HEK293T (cell line): ENCODE measurements at places on chromosomes 6 and 20.

DNA sequence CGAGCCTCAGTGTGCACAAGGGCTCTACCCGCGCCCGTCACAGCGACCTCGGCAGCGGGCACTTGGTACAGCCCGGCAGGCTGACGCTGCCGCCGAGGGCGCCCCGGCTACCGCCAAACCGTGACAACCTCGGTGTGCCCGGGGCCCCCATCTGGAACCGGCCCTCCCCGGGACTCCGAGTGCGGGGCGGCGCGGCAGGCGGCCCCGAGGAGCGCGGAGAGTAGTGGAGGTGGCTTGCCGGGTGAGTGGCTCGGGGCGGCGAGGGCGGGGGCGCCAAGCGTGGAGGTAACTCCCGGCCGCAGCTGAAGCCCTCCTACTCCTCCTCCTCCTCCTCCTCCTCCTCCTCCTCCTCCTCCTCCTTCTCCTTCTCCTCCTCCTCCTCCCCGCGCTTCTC lies at the start of gene ISM1:
Gene ISM1, plus strand, starts transcription at position 371 of the 394 bp plus-strand sequence. CDS start 503 bp downstream, outside the sequence.
- DNase-seq, result peak; percentile 23

- DNase-seq, result no peak
These were observed 251.6 kb downstream of the PHF3 start for GRCh38 chr6:63887002-63887751.

DNA sequence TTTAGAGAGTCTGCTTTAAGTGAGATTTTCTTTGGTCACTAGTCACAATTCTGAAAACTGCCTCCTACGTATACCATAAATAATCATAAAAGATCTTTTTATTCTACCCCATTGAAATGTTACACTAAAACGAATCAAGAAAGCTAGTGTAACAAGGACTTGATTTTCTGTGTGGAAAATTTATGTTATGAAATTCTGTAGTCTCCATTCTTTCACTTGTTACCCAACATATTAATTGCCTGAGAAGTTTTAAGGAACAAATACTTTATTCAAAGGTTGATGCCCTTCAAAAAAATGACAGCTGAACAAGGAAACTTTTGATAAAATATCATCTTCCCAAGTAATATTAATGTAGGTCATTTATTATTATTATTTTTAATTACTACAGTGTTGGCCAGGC lies 13.3 kb upstream of the HBS1L start:
- no peak for DNase-seq

DNA sequence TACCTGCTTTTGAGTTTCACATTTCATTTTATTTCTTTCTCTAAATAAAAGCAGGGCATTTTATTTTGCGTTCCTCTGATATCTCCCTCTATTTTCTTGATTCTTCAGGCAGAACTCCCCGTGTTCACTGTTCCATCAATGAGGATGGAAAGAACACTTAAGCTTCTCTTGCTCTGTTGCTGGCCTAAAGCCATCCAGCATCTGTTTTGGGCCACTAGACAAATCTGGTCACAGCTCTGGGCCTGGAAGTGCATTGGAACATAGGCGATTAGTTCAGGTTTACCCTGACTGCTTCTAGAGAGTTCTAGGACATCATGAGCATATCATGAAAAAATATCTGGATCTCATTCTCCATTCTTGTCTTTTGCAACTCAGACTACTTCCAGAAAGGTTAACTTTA lies 611.2 kb downstream of the UTRN start:
- DNase-seq, result no peak

DNA sequence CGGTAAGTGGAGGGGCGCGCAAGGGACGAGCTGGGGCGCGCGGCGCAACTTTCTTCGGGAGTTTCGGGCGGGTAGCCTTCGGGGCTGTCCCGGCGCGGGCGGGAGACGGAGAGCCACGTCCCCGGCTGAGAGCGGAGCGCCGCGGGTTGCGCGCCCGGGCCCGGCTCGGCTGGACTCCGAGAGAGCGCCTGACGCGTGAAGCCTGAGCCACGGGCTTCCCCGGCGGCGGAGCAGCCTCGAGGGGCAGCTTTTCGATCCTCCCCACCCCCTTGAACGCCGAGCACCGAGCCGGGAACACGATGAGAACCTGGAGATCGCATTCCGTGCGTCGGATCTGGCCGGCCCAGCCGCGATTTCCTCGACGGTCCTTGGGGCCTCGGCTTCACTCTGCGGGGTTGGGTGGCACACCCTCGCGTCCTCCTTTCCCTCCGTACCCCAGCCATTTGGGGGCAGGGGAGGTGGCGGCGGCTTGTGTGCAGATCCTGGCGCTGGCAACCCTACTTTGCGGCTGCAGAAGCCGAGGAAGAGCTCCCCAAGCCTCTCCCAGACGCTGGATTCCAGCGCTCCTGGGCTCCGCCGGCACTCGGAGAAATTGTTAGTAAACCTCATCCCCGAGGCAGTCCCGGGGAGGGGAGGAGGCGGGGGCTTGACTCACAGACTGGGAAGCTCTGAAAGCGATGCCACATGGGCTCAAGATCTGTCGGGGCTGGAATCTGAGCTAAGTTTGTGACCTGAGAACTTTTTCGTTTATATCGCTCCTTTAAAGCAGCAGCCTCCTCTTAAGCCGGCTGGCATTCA lies 572 bp downstream of the DSE start:
- DNase-seq, result peak; percentile 80

GRCh38 chr6:26218824-26219223 lies 131.6 kb downstream of the HFE start:
- DNase-seq, result no peak

DNA sequence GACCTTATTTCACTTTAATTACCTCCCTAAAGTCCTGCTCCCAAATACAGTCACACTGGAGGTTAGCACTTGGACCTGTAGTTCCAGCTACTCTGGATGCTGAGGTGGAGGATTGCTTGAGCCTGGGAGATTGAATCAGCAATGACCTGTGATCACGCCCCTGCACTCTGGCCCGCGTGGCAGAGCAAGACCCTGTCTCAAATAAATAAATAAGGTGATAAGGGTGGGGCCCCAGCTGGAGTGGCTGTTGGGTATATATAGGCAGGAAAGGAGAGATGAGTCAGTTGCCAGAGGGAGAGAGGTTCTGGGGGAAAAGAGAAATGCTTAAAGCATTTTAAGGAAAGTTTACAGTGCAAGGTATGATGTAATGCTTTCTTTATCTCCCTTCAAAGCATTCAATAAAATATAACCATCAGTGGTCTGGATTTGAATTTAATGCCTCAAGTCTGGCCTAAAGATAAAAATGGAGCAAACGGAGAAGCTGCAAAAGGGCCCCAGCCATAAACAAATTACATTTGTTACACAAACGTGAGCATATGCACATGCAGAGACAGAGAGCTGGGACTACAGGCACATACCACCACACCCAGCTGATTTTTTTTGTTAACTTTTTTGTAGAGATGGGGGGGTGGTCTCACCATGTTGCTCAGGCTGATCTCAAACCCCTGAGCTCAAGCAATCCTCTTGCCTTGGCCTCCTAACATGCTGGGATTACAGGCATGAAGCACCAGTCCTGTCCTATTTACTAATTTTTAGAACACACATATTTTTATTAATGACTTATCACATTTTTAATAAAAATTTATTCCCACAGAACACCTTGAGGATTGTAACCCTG lies 6.1 kb upstream of the PM20D2 start:
- DNase-seq, result no peak

DNA sequence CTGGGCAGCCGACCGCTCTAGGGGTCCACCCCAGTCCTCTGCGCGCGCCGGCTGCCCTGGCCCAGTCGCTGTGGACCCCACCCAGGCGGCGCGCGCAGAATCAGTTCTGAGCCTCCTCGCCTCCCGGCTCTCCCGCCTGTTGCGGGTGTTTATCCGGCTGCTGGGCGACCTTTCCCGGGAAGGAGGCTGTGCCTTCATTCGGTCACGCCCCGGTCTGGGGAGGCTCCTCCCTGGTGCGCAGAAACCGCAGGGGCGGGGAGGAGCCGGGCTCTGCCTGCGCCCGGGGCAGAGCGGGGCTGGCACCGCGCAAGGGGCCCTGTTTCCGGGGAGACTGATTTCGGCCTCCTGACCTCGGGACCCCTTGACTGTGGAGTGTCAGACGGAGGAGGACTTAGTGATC lies 80.8 kb upstream of the EYS start:
- no peak for DNase-seq

GRCh38 chr6:161749576-161749975 lies 475.7 kb upstream of the AGPAT4 start:
- DNase-seq, result no peak

DNA sequence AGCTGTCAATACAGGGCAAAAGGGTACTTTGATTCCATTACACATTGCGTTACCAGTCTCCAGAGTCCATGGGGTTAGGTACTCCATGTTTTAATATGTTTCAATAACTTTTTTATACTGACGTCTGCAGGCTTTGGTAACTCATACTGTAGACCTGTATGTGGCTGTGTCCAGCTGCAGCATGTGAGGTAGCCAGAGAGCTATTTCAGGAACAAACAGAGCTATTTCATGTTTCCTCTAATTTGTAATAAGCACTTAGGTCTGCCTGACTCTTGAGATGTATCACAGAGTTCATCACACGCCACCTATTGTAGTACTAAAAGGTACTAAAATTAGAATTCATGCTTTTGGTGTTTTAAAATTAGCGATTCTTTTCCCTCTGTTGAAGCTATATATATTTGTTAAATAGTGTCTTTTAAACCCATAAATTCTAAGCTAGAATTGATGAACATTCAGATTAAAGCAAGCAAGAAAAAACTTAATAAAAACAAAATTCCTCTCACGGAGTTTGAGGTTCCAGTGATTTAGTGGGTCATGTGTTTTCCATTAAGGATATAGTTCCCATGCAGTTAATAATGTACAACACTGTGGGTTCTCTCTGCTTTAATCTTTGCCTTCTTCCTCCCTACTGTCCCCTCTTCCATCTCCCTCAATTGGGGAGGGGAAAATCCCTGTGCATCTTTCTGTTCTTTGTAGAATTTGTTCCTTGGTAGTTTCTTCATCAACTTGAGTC lies 37.0 kb downstream of the FOXO3 start:
- no peak for DNase-seq

DNA sequence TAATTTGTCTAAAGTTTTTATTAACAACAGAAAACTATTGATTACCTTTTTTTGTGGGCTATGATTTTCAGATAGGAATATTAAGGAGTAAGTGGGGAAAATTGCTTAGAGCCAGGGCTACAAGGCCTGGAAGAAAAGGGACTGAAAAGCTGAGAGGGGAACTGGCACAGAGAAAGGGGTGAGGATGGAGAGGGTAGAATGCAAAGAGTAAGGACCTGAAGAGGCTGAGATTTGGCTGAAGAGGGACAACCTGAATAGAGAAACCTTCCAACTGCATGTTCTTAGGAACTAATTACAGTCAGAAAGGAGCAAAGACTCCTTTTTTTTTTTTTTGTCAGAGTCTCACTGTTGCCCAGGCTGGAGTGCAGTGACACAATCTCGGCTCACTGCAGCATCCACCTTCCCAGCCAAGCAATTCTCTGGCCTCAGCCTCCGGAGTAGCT lies 16.7 kb downstream of the BTN2A1 start:
- no peak for DNase-seq

DNA sequence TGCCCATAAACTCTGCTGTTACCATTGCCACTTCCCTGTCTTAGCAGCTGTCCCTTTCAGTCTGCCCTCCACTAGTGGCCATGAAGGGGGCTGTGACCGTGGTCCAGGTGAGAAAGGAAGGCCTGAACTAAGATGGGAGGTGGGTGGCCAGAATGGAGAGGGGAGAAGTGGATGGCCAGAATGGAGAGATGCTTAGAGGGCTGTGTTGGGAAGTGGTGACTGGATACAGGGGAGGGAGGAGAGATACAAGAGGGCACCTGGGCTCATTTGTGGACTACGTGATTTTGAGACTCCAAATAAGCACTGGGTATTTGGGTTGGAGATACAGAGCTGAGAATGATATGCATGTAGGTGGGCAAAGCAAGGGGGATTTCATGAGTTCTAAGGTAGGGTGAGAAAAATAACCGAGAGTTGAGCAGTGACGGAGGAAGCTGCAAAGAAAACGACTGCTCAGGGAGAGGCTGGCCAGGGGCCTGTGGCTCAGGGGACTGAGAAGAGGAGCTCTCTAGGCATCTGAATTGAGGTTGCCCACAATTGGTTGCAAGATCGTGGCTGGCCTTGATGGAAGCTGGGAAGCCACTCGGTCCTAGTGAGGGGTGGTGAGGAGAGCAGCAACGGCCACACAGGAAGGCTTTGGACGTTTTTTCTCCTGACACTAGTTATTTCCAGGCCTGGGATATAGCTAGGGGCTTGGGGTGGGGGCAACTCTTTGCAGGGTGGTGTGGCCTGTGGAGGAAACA lies 36.9 kb downstream of the PANK2 start:
- DNase-seq, result no peak

DNA sequence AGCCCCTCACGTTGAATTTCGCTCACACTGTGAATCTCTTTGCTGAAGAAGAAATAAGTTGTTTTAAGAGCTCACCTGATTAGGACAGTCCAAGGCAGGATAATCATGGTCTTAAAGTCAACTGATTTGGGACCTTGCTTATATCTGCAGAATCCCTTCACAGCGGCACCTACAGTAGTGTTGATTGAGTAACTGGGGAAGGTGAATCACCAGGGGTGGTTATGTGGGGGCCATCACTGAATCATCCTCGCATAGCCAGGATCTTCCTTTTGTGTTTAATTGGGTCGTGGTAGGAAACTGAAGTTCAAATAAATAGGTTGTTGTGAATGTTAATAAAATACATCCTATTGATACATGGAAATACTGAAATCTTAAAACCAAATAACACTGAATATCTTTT lies 20.2 kb upstream of the MICA start:
- no peak for DNase-seq

GRCh38 chr6:161367472-161367871 lies 93.6 kb upstream of the AGPAT4 start:
- no peak for DNase-seq

DNA sequence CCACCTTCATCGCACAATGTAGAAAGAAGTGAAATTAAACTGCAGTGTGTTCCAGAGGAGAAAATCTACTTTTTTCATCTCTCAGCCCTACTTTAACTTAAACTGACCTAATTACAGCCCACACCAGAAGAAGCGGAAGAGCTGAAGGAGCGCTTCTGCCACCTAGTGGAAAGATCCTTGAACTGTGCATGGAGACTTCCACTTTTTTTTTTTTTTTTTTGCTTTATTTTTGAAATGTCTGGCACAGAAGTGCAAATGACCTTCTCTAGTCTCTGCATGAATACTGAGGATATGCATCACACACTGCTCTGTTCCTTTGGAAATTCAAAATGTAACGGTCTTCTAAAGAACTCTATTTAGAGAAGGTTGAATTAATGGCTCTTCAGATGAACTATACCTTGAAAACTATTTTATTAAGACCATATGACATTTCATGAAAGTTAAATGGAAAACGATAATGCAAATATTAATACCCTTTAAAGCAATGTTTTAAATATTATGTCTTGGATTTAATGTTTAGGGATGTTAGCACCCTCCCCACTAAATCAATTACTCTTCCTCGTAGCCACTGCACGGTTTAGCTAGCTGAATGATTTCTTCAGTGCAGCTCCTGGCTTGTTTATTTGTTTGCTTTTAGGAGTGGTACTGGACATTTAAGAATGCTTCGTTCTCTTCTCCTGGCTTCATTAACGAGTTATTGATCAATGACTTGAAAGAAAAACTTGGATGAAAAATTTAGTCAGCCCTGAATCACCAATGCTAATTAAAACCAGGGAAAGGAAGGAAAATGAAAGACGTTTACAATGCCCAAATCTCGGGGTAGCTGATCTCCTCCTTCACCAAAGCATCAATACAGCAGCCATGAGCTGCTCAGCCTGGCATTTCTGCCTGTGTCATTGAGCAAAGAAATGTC lies 569.6 kb upstream of the GJE1 start:
- peak; percentile 66 for DNase-seq
